ENCODE measurements at places on chromosomes 3 and 15.

GRCh38 chr15:55989383-55989782, 4.0 kb downstream of the NEDD4 start:
- DNase-seq, result no peak

GRCh38 chr3:139117136-139117675, 72.5 kb upstream of the PRR23C start:
- DNase-seq, result no peak

- peak; percentile 4 for DNase-seq
Measured at GRCh38 chr15:36756707-36757106, 177.3 kb downstream of the CDIN1 start.

DNA sequence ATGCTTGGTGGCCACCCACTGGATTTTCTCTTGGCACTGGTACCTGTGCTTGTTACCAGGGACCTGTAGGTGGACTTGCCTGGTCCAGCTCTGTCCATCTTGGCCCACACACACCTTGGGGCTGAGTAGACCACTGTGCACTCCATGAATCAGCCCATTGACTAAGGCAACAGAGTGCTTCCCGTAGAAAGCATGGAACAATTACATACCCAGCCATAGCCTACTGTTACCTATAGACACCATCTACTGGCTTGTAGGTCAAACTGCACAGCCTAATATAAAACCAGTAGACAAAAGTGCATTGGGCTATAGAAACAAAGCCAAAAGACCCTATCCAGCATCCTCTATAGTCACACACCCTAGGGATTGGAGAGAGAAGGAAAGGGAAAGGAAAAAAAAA, 378.9 kb downstream of the OTOL1 start:
- no peak for DNase-seq

- no peak for DNase-seq
Measured at GRCh38 chr3:153866901-153867300, 254.3 kb upstream of the ARHGEF26 start.

DNA sequence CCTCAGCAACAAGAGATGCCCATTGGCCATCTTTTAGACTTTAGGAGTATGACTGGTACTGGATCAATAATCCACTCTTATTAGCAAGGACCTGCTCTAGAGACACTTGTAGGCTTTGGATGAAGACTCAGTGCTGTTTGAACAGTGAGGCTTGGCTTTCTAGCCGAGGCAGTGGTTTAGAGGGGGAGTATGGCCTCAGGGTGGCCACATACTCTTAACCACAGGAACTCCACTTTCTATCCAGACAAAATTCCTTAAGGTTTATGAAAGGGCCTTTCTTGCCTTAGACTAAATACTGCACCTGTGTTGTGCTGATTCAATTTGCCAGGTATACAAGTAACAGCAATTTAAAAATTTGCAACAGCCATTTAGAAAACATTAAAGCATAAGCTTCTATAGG, 1046.3 kb downstream of the DIPK2A start:
- DNase-seq, result no peak

- DNase-seq, result no peak
Measured at GRCh38 chr3:50994537-50994936, 319.8 kb downstream of the DOCK3 start.

DNA sequence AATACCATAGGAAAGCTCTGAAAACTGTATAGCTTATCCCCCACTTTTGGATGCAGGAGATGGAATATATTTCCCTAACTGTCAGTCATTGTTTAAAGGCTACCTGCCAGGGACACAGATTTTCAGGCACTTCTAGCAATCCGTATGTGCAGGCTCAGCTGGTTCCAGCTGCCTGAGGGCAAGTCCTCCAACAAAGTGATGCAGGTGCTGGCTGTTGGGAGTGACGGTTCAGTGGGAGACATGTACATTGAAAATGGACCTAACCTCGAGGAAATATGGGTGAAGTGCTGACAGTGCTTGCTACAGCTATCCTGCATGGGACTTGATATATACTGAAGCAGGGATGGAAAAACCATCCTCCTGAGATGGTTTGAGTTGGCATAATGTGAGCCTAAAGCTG, 153.1 kb upstream of the GAP43 start:
- DNase-seq, result peak; percentile 34

GRCh38 chr3:9704347-9705322, 1.0 kb downstream of the CPNE9 start:
- peak; percentile 43 for DNase-seq

GRCh38 chr15:37125143-37125542, 24.8 kb upstream of the MEIS2 start:
- no peak for DNase-seq

- no peak for DNase-seq
Measured at GRCh38 chr15:91021516-91022074, 799 bp downstream of the VPS33B start.

GRCh38 chr15:64460724-64461720, 644 bp downstream of the ZNF609 start:
- DNase-seq, result peak; percentile 40

GRCh38 chr3:114730397-114730796, 416.7 kb downstream of the ZBTB20 start:
- no peak for DNase-seq

DNA sequence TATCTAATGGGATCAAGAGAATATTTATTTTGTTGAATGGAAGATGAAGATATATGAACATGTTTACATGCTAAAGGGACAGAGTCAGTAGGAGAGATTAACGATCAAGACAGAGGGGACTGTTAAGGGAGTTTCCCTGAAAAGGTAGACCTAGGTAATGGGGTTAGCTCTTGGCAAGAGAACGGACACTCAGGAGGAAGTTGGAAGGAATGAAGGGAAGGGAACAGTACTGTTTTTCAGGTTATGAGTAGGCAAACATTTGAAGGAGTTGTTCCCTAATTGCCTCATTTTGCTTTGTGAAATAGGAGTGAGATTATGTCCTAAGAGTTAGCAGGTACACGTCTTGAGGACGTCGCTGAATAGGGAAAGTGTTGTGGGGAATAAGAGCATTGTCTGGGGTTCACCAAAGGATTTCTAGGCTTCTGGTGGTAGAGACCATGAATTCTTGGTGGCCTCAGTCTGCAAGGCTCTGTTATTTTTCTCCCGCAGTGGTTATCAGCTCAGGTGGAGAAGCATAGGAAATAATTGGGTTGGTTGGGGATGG, 41.3 kb downstream of the PDE8A start:
- DNase-seq, result no peak

DNA sequence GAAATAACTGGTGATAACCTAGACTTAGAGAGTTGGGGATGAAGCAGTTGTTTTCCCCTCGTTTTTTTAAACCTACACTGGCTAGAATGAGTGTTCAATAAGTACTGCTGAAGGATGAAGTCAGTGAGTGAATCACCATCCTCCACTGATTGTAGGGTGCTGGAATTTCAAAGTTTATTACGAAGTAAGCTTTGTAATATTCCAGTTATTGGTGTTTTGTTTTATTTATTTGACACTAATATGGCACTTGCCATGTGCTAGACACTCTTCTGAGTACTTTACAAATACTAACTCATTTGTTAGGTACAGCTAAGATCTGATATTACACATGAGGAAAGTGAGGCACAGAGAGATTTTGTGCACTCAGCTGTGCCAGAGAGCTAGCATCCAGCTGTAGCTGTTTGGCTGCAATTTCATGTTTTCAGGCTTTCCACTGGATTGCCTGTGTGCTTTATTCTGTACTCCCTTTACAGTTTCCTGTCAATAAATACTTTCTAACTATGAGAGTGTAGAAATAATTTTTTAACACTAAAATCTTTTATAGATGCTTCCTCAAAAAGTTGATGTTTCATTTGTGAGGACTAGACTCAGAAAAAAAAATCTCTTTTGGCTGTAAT, 5.8 kb downstream of the MAP2K5 start:
- no peak for DNase-seq

DNA sequence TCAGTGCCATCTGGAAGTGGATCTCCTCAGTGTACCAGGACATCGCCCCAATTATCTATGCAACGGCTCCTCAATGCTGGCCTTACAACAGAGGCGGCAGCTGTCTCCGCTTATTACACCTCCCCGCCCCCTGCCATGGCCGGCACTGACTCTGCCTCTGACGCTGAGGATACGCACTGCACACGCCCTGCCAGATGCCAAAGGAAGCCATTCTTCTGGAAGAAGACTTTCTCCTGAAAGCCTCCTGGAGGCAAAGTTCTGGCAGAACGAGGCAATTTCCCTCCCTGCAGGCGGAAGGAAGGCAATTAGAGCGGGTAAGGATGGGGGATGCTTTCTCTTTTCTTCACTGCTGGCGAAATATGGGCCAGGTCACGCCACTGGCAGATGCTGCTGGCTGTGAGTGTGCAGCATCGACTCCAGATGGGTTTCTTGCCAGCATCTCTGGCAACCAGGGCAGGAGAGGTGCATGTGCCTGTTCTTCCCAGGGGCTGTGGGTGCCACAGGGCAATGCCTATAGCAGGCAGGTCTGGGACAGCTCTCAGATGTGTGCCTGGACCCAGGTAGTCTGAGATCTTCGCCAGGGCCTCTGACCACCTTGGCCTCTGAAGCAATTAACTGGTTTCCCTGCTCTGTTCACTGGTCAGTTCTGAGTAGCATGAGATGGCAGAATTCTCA, 62.2 kb upstream of the MRPS22 start:
- DNase-seq, result no peak

- no peak for DNase-seq
Measured at GRCh38 chr3:171401432-171401831, 58.8 kb downstream of the TNIK start.

- no peak for DNase-seq
Measured at GRCh38 chr3:115513416-115513800, 109.9 kb upstream of the GAP43 start.

DNA sequence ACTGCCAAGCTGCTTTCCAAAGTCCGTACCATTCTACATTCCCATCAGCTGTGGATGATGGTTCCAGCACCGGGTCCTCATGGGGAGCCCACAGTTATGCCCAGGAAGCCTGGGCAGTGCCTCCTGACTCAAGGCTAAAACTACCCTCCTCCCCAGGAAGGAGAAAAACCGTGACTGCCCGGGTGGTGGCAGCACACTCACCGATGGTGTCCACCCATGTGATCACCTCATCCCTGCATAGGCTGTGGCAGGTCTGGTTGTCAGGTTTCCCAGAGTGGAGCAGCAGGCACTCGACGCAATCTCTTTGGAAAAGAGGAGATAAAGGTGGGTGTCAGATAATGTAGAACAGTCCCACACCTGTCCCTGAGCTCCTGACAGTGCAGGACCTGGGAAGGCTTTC, 38.6 kb downstream of the UMPS start:
- no peak for DNase-seq

- no peak for DNase-seq
Measured at GRCh38 chr3:183099838-183100204, 525 bp upstream of the MCCC1 start.

DNA sequence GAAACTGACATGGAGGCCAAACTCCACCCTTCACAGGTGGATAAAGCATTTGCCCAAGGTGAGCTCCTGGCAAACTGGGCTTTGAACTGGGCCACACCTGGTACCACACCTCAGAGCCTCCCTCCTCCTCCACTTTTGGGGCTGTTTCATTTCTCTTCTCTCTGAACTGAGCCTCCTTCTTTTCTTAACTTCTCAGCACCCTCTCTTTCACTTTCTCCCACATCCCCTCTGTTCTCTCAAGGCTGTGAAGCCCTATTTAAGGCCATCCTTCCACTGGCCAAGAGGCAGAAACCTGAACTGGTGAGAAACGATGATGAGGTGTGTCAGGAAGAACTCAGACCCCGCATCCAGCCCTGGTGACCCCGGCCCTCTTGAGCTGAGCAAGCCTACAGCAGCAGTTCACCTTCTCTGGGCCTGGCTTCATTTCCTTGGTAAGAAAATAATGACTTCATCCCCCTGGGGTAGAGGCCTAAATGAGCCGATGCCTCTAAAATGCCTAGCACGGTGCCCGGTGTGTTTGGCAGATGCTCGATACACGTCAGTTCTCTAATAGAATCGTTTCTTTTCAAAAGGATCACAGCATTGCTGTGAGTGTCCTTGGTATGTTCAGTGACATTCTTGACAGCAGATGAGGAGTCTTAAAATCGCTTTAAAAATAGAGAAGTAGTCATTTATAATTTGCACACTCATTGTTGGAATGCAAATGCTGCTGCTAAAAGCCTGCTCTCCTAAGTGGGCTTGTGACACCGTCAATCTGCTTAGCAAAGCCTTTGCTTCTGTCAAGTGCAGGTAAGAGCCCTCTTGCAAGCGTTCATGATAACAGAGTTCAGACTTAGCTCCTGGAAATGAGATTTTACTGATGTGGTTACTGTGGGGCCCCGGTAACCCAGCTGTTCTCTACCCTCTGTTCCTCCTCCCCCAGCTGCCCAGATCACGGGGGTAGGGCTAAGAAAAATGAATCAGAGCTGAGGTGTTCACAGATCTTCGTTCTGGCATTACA, 97.7 kb upstream of the ATP2B2 start:
- DNase-seq, result no peak

DNA sequence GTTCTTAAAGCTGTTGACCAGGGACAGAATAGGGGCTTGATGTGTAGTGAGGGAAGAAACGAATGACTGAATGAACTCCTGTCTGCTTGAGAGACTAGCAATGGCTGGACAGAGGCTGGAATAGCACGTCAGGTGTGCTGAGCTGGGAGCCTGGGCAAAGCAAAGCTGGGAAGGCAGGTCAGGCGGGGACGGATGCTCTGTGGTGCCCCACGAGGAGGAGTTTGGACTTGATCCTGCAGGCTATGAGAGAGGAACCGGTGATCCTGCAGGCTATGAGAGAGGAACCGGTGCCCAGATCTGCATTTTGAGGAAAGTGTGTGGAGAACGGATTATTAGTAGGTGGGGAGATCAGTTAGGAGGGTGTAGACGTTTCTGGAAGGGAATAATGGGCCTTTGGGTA, 31.3 kb upstream of the PSTPIP1 start:
- no peak for DNase-seq

DNA sequence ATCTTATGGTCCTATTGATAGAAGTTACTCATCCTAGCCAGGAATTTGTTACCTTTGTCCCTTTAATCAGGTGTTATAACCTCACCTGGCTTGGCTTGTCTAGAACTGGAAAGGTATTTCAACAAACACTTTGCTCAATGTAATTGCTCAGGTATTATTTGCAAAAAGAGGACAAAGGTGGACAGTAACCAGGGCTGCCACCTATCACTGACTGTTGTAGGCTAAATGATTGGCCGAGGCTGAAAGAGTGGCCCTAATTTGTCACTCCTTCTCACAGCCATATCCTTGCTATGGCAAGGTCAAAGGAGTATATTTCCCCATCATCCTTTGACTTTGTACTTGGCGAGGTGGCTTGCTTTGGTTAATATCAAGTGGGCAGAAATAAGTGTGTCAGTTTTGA, 2.7 kb upstream of the SELENOS start:
- DNase-seq, result no peak

- no peak for DNase-seq
Measured at GRCh38 chr15:74769463-74770025, 12.3 kb upstream of the CSK start.

GRCh38 chr3:149765762-149766334, 13.6 kb upstream of the COMMD2 start:
- DNase-seq, result no peak

- DNase-seq, result no peak
Measured at GRCh38 chr15:42035435-42035761, 14.6 kb upstream of the PLA2G4E start.
